ENCODE measurements at places on chromosomes 3 and 15. TPM values are rescaled to one million over a fixed set of nuclear protein-coding genes. Genes with fewer than 3 reads are reported as not detected.

DNA sequence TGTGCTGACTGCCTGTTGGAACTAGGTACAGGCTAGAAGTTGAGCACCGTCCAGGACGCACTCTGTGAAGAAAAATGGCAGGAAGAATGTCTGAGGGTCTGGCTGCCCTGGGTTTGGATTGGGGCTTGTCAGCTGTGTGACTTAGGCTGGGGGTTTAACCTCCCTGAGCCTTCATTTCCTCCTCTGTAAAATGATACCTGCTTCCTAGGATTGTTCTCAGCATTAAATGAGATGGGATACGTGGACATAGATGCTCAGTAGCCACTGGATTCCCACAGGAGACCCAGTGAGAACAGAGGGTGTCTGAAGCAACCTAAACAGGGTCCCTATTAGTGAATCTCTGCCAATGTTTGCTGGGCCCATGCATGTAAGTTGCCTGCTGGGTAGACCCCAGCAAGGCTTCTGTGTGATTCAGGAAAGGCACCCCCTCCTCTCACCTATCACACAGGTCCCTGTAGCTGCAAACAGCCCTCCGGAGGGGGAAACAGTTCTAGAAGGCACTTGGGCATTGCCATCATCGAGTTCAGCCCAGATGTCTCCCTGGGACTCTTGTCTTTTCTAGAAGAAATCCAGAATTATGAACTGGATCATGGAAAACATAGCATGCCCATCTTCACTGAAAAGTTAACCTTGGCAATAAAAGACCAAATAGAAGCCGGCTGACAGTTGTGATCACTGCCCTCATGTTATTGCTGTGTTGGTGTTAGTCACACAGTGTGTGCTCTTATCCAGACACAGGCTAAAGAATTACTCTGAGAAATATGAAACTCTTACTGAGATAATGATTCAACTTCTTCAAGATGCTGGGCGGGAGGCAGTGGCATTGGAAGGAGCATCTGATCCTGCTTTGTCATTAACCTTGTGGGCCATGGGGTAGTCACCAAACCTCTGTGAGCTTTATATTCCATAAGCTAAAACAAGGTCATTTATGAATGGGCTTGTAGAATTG is 64.5 kb downstream of the SMAD6 start:
- DNase-seq, result no peak

GRCh38 chr3:81726735-81727134 is 34.7 kb downstream of the GBE1 start:
- DNase-seq, result no peak

GRCh38 chr15:34043391-34043790 is 4.4 kb upstream of the AVEN start:
- DNase-seq, result no peak

The BMF gene
- 81.5 TPM for total RNA-seq

The FOXB1 gene
- total RNA-seq, result not detected

GRCh38 chr15:67370206-67370954 is 115.8 kb downstream of the IQCH start:
- DNase-seq, result no peak

DNA sequence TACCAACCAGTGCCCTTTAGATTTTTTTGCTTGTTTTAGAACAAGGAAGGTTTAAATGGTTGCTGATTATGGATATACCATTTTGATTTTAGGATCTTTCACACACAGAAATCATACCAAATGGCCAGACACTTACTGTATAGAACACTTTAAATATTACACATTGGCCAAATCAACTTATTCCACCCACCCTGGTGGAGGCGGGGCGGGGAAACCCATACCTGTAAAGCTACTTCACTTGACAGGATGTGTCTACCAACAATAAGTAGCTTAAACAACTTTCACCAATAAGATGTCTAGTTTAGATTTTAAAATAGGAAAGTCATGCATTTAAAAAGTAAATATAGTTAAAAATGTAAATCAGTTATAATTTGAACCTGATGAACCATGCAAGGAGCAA is 17.0 kb upstream of the SFMBT1 start:
- no peak for DNase-seq

- no peak for DNase-seq
Measured at GRCh38 chr3:148395821-148396220, 301.9 kb upstream of the AGTR1 start.

- DNase-seq, result no peak
Measured at GRCh38 chr3:69033470-69033869, 18.7 kb downstream of the TMF1 start.

DNA sequence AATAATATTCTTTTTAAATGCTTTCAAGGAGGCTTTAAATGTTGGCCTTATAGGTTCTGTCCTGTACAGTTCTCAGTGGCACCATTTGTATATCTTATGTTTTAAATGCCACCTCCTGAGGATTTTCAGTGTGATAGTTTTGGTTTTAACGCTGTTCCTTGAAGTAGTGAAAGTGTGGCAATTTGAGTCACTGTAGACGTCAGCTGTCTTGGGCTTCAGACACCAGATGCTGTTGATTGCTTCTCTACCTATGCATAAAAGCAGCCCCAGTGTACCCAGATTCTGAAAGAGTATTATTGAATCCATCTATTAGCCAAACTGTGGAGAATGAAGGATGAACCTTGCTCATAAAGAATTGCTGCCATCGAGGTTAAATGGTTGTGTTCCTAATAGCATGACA is 316.8 kb upstream of the GBE1 start:
- no peak for DNase-seq

DNA sequence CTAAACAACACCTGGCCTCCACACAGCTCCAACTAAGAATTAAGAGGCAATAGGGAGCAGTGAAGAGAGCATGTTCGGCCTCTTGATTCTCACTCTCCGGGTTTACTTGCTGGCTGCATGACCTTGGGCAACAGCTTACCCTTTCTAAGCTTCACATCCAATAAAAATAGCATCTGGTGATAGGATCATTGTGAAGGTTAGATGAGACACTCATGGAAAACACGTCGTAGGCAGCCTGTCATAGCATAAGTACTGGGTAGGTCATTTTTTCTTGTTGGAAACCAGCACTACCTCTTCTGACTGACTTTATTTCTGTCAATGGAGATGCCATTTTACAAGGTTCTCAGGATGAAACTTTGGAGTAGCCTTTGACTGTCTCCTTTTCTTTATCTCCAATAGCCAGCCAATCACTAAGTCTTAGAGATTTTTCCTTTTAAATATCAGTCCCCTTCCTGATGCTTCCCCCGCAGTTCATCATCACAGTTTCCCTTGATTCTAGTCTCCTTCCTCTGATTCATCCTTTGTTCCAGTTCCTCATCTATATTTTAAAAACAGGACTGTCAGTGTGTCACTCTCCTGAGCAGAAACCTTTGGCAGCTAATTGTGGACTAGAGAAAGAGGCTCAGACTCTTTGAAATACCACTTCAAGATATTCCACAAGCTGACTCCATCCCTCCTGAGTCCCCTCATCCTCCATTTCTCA is 271.5 kb downstream of the SLC9A9 start:
- no peak for DNase-seq

The CYP11A1 gene
- total RNA-seq, result 0.56 TPM

The FBXW12 gene
- total RNA-seq, result 1.7 TPM

DNA sequence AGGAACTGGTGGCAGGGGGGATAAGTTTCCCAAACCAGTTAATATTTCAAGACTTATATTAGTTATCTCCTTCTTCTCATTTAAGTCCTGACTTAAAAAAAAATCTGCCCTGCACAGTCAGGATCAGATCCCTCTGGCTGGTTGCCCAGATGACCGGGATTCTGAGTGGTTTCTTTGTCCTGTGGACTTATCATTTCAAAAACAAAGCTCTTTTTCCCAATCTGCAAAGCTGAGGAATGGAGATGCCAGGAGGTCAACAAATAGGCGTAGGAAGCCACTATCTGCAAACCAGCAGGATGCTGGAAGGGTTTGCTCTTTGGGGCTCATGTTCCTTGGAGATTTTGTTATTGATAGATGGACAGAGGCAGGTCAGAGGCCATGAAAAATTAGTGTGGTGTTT is 5.8 kb downstream of the C3orf20 start:
- DNase-seq, result no peak

GRCh38 chr3:82082796-82083195 is 321.4 kb upstream of the GBE1 start:
- DNase-seq, result no peak

DNA sequence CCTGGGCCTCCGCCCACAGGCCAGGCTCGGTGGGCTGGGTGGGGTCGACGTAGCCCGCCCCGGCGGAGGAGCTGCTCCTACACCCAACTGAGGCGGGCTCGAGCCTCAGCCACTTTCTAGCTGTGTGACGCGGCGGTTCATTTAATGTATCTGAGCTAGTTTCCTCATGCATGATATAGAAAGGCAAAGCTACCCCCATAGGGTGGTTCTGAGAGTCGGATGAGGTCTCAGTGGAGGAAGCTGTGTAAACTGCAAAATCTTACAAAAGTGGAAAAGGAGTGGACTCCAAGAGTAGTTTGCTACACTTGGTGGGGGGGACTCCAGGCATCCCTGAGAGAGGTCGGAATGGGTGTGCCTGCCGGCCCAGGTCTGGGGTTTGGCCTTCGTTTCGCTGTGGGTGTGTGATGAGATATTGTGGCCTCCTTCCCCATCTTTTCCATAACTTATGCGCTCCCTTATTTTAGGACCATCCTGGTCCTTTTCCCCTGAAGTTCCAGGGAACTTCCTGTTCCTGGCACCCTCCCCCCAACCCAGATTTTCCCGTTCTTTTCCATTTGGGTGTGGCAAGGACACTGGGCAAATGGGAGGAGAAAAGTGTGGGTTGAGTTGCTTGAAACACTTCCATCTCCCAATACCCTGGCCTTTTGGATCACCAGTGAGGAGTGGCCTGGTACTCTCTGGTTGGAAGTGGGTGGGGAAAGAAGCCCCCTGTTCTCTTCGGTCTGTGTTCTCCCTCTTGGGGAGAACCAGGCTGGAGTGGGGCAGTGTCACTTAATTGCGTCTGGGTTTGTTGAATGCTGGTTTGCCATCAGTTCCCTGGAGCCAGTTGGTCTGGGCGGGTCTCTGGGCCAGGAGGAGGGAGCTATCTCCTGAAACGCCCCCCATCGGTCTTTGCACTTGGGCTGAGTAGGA is 1.1 kb downstream of the PDIA5 start:
- DNase-seq, result no peak

DNA sequence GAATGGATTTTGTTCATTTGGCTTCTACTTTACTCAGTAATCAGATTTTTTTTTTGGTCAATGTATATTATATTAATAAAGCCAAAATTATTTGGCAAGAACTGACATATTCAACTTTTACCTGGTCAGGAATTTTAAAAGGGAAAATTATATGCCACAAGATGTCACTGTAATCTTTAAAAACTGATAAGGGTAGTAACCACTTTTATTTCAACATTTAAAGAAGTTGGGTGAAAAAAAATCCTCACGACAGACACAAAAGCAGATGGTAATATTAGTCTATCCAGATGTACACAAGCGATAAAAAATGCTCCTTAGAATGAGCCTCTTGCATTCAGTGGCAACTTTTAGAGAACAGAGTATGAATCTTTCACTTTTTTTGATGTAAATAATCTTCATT is 101.9 kb downstream of the SERPINI1 start:
- DNase-seq, result no peak

GRCh38 chr15:38401701-38402100 is 52.2 kb upstream of the FAM98B start:
- DNase-seq, result no peak

- DNase-seq, result no peak
Measured at GRCh38 chr15:32671339-32672325, 30.1 kb downstream of the SCG5 start.

The ACAN gene
- total RNA-seq, result not detected

The SQOR gene
- total RNA-seq, result 5.0 TPM

- peak; percentile 39 for DNase-seq
Measured at GRCh38 chr15:90994059-90994416, 297 bp downstream of the PRC1 start.

DNA sequence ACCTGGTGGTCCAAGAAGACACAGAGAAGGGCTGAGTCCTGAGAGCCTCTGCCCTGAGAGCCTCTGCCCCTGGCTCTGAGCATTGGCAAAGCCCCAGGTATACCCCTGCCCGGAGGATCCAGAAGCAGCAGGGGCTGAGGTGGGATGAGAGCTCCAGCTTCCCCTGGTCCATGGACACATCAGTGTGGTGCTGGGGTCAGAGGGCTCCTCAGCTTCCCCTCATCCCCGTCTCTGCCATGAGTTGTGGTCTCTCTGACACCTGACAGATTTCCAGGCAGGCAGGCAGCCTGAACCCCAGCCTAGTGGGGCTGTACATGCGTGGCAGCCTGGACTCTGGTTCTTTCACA is 3.5 kb upstream of the KLF15 start:
- no peak for DNase-seq

GRCh38 chr3:69343875-69344274 is 42.0 kb downstream of the FRMD4B start:
- DNase-seq, result no peak

- no peak for DNase-seq
Measured at GRCh38 chr15:32993285-32993684, 201.2 kb downstream of the FMN1 start.

DNA sequence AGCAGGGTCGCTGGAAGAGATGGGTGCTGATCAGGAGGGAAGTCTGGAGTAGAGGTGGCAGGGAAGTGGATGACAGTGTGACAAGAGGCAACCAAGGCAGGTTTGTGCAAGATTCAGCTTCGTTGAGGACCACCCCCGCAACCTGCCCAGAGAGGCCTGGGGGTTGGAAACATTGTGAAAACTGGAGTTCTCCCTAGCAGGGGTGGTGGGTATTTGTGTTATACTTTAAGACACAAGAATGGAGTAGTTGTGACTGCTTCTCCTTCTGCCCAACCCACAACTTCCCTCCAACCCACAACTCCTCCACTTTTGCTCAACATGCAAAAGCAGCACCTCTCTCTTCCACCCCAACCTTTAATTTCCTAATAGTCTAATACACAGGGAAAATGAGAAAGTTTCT is 8.6 kb upstream of the ARNT2 start:
- DNase-seq, result no peak

DNA sequence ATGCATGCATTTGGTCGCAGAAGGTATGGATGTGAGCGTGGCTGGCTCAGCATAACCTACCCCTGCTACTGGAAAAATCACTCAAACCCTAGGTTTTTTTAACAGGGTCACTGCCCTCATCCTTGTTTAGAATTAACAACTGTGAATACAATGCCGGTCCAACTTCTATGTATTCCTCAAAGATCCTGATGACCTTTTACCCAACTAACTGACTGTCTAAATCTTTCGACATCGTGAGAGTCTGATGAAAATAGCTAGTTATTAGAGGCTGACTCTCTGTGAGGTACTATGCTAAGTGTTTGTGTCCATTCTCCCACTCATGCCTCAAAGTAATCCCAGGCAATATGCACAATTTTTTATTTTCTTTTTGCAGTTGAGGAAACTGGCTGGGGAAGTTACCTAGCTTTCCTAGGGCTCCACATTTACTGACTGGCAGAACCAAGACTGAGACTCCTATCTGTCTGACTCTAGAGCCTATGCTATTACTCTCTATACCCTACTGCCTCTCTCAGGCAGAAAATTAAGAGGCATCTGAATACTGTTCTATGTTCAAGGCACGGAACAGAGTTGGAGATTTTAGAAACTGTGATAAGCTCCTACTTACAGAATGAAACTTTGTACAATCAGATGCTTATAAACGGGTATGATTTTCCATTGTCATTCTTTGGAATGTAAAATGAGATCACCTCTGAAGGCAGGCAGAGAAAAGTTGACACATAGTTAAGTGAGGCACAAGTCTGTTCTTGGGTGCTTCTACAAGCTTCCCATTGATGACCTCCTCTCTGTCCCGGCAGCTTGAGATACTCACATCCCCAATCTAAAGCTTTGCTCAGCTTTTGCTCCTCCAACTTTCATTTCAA is 56.4 kb downstream of the FILIP1L start:
- DNase-seq, result no peak

The THSD4 gene
- total RNA-seq, result 0.29 TPM

The NECTIN3 gene
- total RNA-seq, result 81.0 TPM

Measured in Caco-2 (cell line).